ENCODE measurements at places on chromosomes 4 and X.

DNA sequence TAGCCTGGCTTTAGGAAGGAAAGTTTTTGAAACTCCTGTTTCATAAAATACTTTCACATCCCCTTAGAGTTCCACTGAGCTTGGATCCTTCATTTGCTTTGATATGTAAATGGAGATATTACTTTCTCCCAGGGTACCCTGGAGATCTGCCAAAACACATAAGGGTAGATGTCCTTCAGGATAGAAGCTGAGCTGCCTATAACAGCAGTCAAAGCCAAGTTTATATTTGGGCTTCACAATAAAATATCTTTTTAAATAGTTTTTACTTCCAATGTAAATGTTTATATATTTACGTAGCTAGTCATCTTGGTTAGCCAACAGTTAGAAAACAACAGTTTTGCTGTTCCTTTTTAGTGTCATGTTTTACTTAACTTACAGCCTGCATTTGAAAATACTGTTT is 742.3 kb upstream of the POU3F4 start:
- no peak for DNase-seq

DNA sequence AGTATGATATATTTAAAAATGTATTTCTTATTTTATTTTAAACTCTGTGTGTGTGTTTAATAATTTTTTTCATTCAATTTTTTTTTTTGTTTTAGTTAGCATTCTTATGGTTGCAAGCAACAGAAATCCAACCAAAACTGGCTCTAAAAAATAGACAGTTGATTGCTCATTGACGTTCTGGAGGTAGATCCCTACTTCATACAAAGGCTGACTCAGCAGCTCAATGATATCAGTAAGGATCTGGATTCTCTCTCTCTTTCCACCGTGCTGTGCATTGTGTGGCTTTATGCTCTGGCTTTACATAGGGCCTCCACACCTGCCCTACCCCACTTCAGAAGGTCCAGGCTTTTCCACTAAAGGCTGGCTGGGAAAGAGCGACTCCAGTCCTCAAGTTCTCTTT is 117.8 kb downstream of the UCHL1 start:
- DNase-seq, result no peak

- DNase-seq, result no peak
Measured at GRCh38 chrX:153475271-153475670, 4.9 kb upstream of the HAUS7 start.

GRCh38 chr4:55312489-55313101 is 33.4 kb upstream of the SRD5A3 start:
- DNase-seq, result no peak

DNA sequence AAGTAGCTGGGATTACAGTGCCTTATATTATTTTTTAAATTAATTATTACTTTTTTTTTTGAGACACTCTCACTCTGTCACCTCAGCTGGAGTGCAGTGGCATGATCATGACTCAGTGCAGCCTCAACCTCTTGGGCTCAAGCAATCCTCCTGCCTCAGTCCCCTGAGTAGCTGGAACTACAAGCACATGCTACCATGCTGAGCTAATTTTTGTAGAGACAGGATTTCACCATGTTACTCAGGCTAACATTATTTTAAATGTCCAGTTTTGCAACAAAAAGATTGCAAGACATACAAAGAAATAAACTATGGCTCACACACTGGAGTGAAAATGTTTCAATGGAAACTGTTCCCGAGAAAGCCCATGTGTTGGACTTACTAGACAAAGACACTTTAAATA is 59.2 kb downstream of the MND1 start:
- DNase-seq, result no peak

DNA sequence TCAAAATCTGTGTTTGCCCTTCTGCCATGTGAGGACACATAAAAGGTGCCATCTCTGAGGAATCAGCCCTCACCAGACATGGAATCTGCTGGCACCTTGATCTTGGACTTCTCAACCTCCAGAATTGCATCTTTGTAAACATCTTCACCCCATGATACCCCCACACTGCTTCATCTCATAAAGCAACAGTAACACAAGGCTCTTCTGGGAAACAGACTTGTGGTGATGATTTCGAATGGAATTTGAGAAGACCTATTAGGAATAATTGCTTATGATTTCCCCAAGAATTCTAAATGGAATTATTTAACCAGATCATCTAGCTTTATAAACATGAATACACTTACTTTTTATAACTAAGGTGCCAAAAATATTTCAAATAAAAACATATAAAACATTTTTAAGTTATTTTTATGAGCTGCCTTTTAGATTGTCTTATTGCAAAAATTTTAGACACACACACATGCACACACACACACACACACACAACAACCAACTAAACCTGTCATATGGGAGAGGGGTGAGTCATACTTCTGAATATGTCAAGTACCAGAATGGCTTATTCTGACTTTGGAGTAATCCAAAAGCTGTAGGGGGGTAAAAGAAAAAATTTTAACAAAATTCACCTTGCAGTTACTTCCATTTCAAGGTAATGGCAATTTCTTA is 82.0 kb downstream of the USP46 start:
- DNase-seq, result no peak

DNA sequence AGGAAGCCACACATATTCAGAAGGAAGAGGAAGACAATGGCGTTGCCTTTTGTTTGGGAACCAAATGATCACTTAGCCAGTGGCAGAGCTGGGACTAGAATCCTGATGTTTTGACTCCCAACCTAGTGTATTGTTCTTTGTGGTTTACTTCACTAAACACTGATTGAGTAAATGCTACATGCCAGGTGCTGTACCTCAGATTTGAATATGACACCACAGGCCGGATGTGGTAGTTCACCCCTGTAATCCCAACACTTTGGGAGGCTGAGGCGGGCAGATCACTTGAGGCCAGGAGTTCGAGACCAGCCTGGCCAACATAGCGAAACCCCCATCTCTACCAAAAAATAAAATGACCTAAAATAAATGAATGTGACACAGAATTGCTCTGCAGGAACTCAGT is 8.4 kb downstream of the NDUFA1 start:
- DNase-seq, result no peak

- DNase-seq, result no peak
Measured at GRCh38 chrX:2513121-2513664, 12.4 kb upstream of the DHRSX start.

- peak; percentile 33 for DNase-seq
Measured at GRCh38 chr4:103934178-103934789, 214.5 kb upstream of the TACR3 start.

- DNase-seq, result no peak
Measured at GRCh38 chr4:13905543-13905942, 278.0 kb upstream of the BOD1L1 start.

DNA sequence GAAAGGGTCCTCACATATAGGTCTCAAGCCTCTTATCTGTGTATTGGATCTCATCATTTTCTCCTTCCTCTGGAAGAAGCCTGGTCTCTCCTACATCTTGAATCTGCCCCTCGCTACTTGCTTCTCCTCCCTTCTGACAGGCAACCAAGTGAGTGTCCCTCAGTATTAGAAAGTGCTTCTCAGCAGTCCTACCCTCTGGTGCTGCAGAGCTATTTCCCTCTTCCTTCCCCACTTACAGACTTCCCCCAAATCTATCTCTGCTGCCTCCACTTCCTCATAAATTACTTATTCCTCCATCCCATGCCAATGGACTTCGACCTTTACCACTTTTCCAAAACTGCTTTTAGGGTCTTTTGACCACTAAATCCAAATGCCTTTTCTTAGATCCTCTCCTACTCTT is 129.1 kb upstream of the NAP1L5 start:
- no peak for DNase-seq

Measured in NCI-H1105 treated with DMSO at 0.1 percent for 48 hours (cell line).